ENCODE measurements at places on chromosomes 3 and 15.

- DNase-seq = no peak
These were observed 53.6 kb upstream of the CGNL1 start for GRCh38 chr15:57322602-57323250.

GRCh38 chr15:39018966-39019365 is 454.4 kb upstream of the RASGRP1 start:
- DNase-seq = no peak

DNA sequence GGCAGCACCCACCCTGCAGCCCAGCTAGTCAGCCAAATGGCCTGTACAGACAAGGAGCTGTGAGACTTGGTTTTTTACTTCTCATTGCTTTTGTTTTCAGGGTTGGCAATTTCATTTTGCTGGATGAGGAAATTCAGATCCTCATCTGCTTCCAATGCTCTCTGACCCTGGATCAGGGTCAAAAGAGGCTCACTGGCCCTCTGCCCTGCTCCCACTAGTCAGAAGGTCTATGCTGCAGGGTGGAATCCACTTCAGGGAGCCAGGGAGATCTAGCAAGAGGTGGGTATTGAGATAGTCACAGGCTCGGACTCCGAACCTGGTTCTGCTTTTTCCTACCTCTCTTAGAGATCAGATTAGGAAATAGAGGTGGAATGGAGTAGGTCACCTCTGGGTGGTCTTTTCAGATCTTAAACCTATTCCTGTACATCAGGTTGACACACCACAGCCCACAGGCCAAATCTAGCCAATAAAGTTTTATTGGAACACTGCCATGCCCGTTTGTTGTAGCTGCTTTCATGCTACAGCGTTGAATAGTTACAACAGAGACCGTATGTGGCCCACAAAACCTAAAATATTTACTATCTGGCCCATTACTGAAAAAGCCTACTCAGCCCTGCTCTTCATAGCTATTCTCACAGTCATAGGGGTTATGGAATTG is 26.4 kb upstream of the GLCE start:
- no peak for DNase-seq

GRCh38 chr15:47890397-47891150 is 173.3 kb downstream of the SEMA6D start:
- DNase-seq = no peak

Measured in fibroblast of skin of scalp (primary cell).